Mesothelial cell of epicardium (in vitro differentiated cells): ENCODE measurements at places on chromosomes 7 and 10. TPM values are rescaled to one million over a fixed set of nuclear protein-coding genes. Genes with fewer than 3 reads are reported as not detected.

The STARD3NL gene
- 36.5 to 36.9 TPM (median 36.8 TPM) in 3 replicates for total RNA-seq

The ZNF804B gene
- 0.38 to 0.66 TPM (median 0.47 TPM) in 3 replicates for total RNA-seq

The NPY4R2 gene
- total RNA-seq: 0.14 TPM in 1 of 3 replicates, not detected in the others

The FBXO24 gene
- 0.54 to 0.93 TPM (median 0.64 TPM) in 3 replicates for total RNA-seq

DNA sequence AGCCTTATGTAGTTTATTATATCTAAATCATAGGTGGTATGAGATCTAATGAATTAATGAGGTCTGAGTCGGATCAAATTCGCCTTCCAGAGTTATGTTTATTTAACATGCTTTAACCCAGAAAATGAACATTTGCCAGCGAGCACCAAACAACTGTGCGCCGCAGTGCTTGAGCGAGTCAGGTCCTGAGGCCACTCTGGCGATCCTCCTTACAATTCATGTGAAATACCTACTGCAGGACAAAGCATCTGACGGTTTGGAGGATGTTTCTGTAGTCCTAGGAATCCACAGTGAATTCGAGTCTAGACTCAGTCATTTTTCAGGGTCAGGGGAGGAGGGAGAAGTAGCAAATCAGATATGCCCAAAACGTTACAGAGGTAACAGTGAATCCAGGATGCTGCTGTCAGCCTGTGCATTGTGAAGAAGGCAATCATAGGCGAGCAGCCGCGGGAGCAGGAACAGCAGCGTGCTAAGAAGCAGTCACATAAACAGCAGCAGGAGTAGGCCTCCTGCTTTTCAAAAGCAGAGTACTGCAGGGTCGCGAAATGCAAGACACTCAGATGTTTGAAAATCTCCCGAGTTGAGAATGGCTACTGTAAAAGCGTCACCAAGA is 120.2 kb downstream of the CACNB2 start:
- DNase-seq: no peak

DNA sequence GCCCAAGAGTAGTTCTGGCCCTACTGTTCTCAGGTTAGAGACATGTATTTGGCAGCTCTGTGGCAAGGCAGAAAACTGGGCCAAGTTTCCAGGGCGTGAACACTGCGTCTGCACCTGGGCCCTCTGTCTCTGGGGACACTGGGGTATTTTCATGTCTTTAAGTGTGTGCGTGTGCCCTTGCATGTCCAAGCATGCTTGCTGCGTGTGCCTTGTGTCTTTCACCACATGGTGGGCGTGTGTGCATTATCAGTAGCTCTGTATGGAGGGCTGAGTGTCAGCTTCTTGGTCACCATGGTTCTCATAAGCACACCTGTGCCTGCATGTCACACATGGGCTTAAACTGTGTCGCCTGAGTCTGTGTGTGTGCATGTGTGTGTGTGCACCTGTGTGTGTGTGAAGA is 69.3 kb downstream of the HIPK2 start:
- no peak for DNase-seq

- no peak for DNase-seq
These were observed 57.8 kb downstream of the LGI1 start for GRCh38 chr10:93815304-93816096.

GRCh38 chr7:81299711-81300110 is 380.9 kb upstream of the SEMA3C start:
- DNase-seq: no peak

GRCh38 chr10:95791425-95791979 is 35.5 kb downstream of the ENTPD1 start:
- DNase-seq: no peak
